Fibroblast of villous mesenchyme (primary cell): ENCODE measurements at places on chromosomes 7 and 10. TPM values are rescaled to one million over a fixed set of nuclear protein-coding genes. Genes with fewer than 3 reads are reported as not detected.

GRCh38 chr10:78575400-78575799 lies 493.4 kb upstream of the ZMIZ1 start:
- no peak for DNase-seq

DNA sequence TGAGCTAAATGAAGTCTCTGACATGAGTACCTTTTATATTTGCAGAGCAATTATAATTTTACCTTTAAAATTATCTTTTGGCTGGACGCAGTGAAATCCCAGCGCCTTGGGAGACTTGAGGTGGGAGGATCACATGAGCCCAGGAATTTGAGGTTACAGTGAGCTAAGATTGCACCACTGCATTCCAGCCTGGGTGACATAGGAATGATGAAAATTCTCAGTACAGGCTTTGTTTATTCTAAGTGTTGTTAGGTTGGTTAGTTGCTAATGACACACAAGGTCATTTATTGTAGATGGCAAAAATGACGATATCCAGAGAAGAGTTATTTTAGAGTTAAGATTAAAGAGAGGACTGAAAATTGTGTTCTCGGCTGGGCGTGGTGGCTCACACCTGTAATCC lies 87.6 kb downstream of the XRCC2 start:
- peak; percentile 88 for DNase-seq

GRCh38 chr10:124978376-124978725 lies 36.4 kb downstream of the ZRANB1 start:
- DNase-seq: no peak

DNA sequence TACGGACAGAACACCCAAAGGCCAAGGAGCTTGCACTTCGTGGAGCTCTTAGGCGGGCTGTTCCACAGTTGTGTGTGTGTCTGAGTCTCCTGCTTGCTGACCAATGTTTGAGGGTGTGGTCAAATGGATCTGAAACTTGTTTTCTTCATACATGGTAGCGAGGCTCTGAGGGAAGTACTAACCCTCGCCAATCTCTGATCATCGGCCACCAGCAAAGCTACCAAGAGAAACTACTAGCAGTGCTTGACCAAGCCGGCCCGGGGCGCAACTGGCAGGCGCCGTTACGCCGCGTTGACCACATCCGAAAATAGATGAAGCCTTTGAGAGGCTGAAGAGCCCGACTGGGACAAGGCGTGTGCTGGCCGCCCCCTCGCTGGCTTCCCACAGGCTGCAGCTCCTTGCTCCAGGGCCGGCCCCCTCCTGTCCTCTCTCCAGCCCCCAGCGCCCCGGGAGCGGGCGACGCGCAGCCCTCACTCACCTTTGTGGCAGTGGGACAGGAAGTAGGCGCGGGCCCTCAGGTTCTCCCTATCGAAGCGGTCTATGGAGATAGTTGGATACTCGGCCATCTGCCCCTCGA lies 384 bp downstream of the DCLRE1C start:
- peak; percentile 63 for DNase-seq

DNA sequence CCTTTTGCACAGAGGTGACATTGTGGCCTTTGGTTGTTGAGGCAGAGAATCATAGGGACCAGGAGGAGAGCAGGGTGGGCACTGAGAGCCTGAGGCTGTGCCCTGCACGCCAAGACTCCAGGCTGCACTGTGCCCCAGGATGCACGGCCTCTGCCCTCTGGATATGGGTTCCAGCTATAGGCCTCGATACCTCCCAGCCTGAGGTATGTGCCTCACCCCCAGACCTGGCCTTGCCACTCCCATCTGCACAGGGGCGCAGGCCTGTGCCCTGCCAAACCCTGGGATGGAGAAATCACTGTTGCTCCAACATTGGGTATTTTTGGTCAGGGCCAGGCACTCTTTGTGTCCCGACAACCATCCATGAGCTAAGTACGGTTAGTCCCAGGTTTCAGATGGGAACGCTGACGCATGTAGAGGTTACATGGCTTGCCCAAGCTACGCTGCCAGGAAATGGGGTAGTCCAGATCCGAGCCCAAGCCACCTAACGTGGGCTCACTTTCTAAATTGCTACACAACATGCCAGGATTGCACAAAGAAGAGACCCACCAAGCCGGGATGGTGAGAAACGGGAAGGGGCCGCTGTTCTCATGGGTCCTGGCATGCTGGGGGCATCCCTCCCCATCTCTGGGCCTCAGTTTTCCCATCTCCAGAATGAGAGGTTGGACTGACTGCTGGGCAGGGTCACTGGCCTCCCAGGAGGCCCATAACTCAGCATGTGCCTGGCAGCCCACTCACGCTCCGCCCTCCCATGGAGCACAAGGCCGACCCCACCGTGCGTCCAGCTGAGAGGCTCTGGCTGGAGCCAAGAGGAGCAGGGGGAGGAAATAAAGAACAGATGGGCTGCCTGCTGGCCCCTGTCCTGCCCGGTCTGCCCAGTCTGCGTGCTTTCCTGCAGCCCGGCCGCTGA lies 44.2 kb downstream of the ZCCHC24 start:
- DNase-seq: peak; percentile 84

GRCh38 chr7:35993676-35994606 lies 159.1 kb upstream of the EEPD1 start:
- DNase-seq: peak; percentile 52

- no peak for DNase-seq
Observed at GRCh38 chr7:45592230-45592991, 18.2 kb downstream of the ADCY1 start.

GRCh38 chr7:146096994-146097393 lies 19.6 kb upstream of the CNTNAP2 start:
- no peak for DNase-seq

DNA sequence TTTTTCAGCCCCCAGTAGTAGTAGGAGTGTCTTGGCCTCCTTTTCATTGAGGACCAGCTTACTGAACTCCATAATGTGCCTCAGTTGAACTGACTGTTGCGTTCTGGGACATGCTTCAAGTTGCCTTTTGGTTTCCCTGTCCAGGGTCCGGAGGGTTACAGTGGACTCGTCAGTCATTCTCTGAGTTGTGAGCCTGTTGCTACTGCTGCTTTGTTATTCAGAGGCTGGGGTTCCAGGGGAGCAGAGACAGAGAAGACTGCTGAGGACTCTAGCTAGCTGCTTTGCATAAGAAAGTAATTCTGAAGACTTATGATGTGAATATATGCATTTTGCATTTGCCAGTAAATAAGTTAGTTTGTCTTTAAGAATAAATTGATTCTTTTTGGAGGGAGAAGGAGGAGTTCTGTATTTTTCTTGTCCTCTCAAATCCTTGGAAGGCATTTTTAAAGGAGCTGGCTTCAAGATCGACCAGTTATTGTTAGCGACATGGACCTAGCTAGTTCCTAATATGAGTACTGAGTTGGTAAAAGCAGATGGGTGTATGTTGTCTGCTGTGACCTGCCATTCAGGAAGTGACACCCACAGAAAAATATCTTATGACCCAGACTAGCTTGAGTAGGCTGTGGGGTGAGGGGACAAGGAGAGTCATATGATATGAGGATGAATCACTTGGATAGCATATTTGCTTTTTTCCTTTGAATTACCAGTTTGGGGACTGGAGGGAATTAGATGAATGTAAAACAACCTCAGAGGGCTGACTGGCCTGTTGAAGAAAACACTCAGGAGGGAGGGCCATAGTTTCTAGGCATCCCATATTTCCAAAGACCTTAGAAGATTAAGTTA lies 8.3 kb downstream of the PI4K2A start:
- DNase-seq: peak; percentile 90

- no peak for DNase-seq
Observed at GRCh38 chr10:15118615-15119014, 21.5 kb downstream of the RPP38 start.

DNA sequence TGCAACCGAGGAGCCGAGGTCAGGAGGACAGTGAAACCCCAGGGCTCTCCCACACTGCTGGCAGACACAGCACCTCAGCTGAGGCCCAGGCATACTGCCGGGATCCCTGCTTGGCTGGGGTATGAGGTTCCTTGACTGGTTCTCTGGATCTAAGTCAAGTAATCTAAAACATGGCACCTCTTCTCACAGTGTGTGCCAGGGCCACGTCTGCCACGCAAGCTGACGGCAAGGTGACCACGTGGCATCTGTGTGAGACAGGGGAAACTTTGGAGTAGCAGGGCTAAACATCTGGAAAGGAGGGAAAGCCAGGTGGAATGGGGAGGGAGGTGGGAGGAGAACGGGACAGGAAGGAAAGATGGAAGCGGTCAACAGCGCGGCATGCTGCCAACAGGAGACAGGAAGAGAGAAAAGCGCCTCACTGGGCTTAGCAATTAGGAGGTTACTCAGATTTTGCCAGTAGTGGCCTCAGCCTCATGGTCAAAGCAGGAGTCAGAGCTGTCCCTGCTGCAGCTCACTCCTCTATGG lies 103.7 kb downstream of the CXCL12 start:
- no peak for DNase-seq

DNA sequence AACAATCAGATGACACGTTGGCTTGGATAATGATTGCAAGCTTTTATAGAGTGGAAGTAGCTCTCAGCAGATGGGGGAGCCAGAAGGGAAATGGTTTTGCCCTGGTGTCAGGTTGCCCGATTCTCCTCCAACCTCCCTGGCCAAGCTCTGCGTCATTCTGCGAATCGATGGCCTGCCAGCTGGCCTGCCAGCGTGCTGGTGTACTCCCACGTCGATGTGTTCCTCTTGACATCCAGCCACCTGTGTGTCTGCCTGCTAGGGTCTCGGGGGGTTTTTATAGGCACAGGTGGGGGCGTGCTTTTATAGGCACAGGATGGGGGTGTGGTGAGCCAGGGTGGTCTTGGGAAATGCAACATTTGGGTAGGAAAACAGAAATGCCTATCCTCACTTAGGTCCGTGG lies 4.6 kb downstream of the NET1 start:
- no peak for DNase-seq

DNA sequence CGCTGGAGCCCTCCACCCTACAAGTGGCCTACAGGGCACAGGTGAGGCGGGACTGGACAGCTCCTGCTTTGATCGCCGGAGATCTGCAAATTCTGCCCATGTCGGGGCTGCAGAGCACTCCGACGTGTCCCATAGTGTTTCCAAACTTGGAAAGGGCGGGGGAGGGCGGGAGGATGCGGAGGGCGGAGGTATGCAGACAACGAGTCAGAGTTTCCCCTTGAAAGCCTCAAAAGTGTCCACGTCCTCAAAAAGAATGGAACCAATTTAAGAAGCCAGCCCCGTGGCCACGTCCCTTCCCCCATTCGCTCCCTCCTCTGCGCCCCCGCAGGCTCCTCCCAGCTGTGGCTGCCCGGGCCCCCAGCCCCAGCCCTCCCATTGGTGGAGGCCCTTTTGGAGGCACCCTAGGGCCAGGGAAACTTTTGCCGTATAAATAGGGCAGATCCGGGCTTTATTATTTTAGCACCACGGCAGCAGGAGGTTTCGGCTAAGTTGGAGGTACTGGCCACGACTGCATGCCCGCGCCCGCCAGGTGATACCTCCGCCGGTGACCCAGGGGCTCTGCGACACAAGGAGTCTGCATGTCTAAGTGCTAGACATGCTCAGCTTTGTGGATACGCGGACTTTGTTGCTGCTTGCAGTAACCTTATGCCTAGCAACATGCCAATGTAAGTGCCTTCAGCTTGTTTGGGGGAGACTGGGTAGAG lies at the start of gene COL1A2:
Gene COL1A2, plus strand, starts transcription at position 459 of the 704 bp plus-strand sequence. Its CDS starts 137 bp downstream, at position 596.
- peak; percentile 99 for DNase-seq

- no peak for DNase-seq
Observed at GRCh38 chr7:10121631-10122030, 852.0 kb upstream of the PHF14 start.

- DNase-seq: peak; percentile 32
Observed at GRCh38 chr10:15370212-15370855, 755 bp downstream of the FAM171A1 start.

DNA sequence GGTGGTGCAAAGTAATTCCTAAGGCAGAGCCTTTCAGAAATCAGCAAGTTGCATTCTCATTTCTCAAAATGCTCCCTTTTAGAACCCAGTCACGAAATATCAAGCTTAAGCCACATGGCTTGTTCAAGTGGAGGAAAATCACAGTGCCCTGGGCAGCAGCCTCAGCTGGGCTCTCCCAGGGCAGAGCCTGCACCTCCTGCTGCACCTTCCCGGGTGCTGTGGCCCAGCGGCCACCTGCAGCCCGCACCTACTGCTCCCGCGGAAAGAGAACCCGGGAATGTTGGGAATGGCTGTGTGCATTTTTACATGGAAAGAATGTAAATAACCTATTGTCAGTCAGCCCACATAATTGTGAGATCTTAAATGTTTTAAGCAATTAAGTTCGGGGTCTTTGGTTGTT lies 396.5 kb upstream of the VSTM2A start:
- no peak for DNase-seq

DNA sequence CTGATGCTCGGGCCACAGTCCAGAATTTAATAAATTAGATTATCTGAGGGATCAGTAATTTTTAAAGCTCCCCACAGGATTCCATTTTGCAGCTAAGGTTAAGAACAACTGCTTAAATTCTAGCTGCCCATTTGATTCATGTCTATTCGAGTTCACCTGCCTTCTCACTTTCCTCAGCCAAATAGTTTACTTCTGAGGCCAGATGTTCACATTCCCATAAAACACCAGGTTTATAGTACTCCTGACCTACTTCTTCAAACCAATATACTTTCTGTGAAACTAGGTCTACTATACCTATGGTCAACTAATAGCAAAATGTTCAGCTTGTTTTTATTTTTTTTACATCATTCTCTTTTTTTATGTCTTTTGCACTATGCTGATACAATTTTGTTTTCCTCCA lies 86.3 kb downstream of the GPR158 start:
- no peak for DNase-seq

DNA sequence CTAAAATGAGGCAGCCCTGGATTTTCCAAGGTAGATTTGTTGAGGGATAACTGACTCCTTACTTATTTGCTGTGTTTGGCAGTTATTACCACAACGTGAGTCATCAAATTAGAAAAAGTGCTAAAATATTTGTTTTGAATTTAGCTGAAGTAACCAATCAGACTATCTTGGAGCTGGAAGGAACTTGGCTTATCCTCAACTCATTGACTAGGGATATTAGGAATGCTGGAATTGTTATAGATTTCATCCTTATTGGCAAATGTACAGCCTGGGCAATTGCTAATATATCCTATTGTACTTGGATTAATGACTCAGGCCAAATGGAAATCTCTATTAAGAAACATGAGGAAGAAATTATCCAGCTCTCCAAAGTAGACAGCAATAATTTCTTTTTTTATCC lies 1189.0 kb upstream of the LRRN3 start:
- no peak for DNase-seq

DNA sequence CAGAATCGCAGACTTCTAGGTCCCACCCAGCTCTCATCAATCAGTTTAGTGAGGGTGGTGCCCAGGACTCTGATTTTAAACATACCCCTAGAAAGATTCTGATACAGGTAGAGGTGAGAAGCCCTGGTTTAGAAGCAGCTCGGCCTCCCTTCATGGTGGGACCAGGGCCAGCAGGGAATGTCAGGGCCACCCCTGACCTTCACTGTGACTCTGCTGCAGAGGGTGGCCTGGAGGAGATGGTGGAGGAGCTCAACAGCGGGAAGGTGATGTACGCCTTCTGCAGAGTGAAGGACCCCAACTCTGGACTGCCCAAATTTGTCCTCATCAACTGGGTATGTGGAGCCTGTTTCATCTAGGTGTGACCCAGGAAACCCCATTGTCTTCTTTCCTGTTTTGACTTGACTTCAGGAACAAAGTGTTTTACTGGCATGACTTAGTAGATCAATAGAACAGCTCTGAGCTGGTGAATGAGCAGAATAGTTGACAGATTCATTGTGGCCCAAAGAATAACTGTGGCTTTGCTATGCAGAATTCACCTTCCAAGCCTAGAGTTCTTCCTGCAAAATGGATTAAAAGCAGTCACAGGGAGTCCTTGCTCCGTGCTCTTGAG lies 7.2 kb downstream of the DBNL start:
- no peak for DNase-seq

TRIM74 gene
- total RNA-seq: not detected in 2 replicates

CNPY1 gene
- total RNA-seq: not detected in 2 replicates

NXPH1 gene
- not detected in 2 replicates for total RNA-seq

CCL26 gene
- total RNA-seq: 0.64 and 0.86 TPM in 2 replicates

CFAP69 gene
- total RNA-seq: 1.6 and 2.6 TPM in 2 replicates

GPER1 gene
- total RNA-seq: 1.9 and 2.6 TPM in 2 replicates
